Sciatic nerve (tissue), 2 donors: ENCODE measurements at places on chromosomes 16 and 17. TPM values are rescaled to one million over a fixed set of nuclear protein-coding genes. Genes with fewer than 3 reads are reported as not detected.

DNA sequence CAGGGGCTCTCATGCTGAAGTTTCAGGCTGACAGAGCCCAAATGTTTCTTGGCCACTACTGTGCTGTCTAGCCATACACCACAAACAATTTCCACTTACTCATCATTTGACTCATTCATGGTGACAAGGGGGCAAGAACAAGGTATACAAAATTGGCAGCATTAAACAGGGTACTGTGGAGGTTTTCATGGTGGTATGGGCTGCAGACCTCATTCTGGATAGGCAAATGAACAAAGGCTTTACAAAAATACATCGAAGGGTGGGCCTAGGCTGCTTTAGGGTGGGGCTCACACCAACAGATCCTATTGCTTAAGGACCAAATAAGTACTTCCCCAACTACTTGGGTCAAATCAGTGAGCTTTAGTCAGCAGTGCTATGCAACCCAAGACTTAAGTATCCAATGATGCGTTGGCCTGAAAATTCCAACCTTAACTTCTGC lies 53.0 kb downstream of the N4BP1 start:
- no peak for DNase-seq

NUPR1 gene
- 99.3 TPM for total RNA-seq

DNA sequence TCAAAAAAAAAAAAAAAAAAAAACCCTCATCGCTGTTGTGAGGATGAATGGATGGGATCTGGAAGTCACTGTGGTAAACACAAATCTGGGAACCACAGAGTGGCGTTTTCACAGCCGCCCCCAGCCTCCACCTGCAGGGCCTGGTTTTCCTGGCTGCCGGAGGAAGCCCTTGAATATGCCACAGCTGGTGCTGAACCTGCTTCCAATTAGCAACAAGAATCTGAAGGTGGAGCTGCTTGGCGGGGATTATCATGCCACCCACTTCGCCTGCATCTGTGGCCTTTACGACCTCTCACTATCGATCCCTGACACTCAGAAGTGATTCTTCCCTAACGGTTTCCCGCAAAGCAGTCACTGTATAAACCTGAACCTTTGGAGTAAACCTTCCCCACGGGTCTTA lies 16.1 kb downstream of the MRM3 start:
- DNase-seq: no peak

DNA sequence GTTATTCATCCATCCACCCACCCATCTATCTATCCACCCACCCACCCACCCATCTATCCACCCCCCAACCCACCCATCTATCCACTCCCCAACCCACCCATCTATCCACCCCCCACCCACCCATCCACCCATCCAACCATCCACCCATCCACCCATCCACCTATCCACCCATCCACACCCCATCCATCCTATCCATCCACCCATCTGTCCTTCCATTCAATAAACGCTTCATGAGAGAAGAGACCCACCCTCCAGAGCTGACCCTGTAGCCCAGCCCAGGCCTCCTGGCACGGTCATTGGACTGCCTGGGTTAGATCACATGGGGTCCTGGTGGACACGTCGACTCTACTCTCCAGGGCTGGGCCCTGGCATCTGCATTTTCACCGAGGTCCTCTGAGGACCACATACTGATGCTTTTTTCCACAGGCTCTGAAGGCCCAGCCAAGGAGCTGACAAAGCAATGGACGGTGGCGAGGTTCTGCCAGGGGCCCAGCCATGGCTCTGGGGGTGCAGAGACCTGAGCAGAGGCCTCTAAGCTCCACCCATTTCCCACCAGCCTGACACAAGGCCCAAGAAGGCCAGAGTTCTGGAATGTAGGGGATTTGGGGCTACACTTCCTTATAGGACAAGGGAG lies 41.3 kb upstream of the SLC38A10 start:
- DNase-seq: no peak

GRCh38 chr17:38540514-38541045 lies 65.2 kb downstream of the SRCIN1 start:
- no peak for DNase-seq

DNA sequence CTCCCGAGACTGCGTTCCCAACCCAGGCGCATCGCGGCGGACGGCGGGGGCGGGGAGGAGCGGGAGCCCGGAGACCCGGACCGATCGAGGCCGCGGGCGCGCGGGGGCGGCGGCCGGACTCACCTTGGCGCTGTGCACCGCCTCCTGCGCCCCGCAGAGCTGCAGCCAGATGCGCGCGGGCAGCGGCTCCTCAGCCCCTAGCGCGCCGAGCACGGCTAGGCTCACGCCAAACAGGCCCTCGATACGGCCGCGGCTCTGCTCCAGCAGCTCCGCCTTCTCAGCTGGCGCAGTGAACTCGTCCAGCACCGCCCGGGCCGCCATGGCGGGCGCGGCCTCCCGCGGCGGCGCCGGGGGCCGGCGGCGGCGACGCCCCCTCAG lies 339 bp downstream of the N4BP1 start:
- peak; percentile 79 for DNase-seq

- peak; percentile 47 for DNase-seq
These were observed 194.5 kb downstream of the FOXL1 start for GRCh38 chr16:86772671-86773353.

PPY gene
- total RNA-seq: not detected
